Activated T-cell treated with anti-CD3 and anti-CD28 coated beads, Interleukin-2, amount 50 U/mL, for 24 hours (primary cell): ENCODE measurements at places on chromosomes 7 and 10.

- DNase-seq: no peak
Observed at GRCh38 chr10:100879741-100880360, 32.9 kb upstream of the SLF2 start.

- no peak for DNase-seq
Observed at GRCh38 chr7:93945756-93946535, 24.4 kb downstream of the GNG11 start.

GRCh38 chr7:94250124-94250523 is 144.6 kb upstream of the COL1A2 start:
- DNase-seq: no peak

DNA sequence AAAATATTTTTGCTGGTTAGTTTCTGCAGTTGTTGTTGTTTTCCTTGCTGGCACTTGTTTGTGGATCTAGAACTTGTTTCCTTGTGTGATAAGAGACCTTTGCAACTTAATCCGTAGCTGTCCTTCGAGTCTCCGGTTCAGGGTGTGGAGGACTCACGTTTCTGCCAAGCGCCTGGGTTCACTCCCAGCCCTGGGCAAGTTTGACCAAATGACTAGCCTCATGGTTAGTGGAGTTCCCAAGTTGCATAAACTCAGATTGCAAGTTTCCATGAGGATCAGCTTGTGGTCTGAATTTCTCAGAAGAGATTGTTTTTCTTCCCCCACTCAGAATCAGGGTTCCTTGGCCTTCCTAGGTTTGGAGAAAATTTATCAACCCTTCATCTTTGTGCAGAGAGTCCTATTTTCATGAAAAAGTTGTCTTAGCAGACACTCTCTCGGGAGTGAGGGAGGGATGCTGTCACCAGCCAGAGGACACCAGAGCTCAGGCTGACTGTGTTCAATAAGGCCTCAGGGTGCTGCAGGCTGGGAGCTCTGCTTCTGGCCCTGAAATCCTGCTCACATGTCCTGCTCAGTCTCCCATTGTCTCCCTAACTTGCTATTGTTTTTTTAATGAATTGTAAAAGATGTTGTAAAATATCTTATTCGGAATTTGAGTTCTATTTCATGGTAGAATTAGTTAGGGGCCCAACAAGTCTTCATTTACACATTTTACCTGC is 377.7 kb upstream of the KLF6 start:
- DNase-seq: no peak

DNA sequence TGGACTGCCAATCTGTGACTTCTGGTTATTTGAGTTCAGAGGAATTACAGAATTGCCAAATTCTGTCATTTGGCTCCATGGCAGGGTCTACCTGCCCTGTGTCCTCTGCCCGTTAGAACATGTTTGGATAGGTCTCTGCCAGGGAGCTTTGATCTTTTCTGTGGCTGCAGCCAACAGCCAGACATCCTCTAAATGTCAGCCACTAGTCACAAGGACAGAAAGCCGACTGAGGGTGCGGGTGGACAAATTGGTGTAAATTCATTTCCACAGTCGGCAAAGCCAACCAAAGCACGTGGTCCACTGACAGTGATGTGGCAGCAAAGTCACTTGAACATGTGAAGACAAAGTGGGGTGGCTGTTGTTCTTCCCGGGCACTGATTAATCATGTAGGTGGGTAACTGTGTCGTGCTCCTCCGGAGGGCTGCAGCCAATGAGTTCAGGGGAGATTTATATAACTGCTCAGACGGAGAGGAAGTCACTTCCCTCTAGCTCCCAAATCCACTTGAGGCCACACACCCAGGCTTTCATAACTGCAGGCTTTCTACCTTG is 26.7 kb upstream of the CAMK1D start:
- DNase-seq: no peak

DNA sequence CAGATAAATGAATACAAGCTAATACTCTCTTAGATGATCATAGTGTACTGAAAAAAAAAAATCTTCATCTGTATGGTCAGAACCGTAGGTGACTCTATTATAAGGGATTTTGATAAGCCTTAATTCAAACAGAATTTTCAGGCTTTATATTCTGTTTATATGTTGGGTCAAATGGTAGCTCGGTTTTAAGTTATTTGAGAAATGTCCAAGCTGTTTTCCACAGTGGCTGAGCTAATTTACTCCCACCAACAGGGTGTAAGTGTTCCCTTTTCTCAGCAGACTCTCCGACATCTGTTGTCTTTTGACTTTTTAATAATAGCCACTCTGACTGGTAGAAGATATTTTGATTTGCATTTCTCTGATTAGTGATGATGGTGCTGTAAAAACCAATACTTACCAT is 328.8 kb upstream of the MAGI2 start:
- DNase-seq: no peak

GRCh38 chr10:23069019-23069815 is 26.2 kb upstream of the MSRB2 start:
- DNase-seq: no peak

GRCh38 chr10:556971-557637 is 132.4 kb downstream of the DIP2C start:
- DNase-seq: no peak

GRCh38 chr10:34821587-34822585 is 6.8 kb upstream of the PARD3 start:
- no peak for DNase-seq

GRCh38 chr7:101676956-101677355 is 47.9 kb upstream of the MYL10 start:
- DNase-seq: no peak

DNA sequence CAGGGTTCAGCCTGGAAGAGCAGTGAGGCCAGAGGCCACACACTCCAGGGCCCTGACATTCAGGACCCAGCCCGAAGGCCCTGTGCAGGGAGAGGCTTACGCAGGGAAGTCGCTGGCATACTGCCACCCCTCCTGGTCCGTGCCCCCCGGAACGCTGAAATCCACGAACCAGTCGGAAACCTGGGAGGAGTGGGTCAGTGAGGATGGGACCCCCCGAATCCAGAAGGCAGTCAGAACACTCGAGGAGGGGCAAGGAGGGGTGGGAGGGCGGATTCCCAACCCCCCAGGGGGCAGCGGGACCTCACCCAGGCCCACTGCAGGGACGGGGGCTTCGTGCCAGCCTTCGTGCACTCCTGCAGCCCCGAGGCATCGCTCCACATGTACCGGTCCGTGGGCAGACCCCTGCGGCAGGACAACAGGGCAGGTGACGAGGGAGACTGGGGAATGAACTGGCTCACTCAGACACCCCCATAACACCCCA is 13.5 kb downstream of the BHLHA15 start:
- no peak for DNase-seq

DNA sequence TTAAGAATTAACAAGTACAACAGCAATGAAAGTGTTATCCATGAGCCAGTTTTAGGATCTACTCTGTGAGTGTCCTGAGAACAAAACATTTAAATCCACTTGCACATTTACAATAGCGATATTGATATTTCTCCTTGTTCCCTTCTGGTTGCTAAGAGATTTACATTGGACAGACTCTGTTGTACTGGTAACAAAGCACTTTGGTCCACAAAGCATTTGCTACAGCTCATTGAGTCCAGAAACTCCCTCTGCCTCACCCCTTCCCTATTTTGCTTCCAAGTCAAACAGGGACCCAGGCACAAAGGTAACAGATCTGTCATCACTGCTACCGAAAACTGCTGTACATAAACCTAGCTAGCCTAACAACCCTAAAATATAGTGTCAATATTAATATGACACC is 2.1 kb downstream of the ANK3 start:
- no peak for DNase-seq

GRCh38 chr10:7337431-7338171 is 73.2 kb downstream of the SFMBT2 start:
- DNase-seq: no peak

GRCh38 chr7:1986366-1987083 is 246.2 kb downstream of the MAD1L1 start:
- peak; percentile 38 for DNase-seq

GRCh38 chr10:125064681-125065492 is 95.5 kb downstream of the CTBP2 start:
- DNase-seq: peak; percentile 37
